Suppressor macrophage treated with lipopolysaccharide for 1 hour (primary cell): ENCODE measurements at places on chromosomes 11 and 22.
A peak's percentile ranks its signal among the peaks of the same experiment; 100 is the strongest.

GRCh38 chr22:45540122-45540521, 37.4 kb downstream of the FBLN1 start:
- DNase-seq: no peak

DNA sequence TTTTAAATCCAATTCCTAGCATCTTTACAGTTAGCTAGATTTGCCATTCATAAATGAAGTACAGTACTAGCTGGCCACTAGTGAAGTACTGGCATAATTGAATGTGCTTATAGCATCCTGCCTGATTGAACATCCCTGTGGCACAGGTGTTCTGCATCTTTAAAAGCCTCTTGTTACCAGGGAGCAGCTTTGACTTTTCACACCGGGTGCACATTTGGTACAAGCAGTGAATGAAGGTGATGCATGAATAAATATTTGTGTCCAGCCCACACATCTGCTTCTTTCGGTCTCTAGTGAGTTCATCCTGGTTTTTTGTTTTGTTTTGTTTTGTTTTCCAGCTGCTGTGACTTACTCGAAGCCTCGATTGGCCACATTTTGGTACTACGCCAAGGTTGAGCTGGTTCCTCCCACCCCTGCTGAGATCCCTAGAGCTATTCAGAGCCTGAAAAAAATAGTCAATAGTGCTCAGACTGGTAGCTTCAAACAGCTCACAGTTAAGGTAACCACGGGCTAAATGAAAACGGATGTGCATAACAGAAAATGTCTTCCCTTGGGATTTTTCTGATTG, 5.3 kb downstream of the ATP5MG start:
- DNase-seq: no peak

GRCh38 chr11:105937331-105937730, 84.7 kb downstream of the MSANTD4 start:
- DNase-seq: no peak

GRCh38 chr11:13303668-13304649, 26.4 kb downstream of the BMAL1 start:
- DNase-seq: peak; percentile 73

- DNase-seq: peak; percentile 66
These were observed 4.5 kb downstream of the NEAT1 start for GRCh38 chr11:65426839-65427690.

- no peak for DNase-seq
These were observed 55.0 kb upstream of the HORMAD2 start for GRCh38 chr22:30025221-30025620.

DNA sequence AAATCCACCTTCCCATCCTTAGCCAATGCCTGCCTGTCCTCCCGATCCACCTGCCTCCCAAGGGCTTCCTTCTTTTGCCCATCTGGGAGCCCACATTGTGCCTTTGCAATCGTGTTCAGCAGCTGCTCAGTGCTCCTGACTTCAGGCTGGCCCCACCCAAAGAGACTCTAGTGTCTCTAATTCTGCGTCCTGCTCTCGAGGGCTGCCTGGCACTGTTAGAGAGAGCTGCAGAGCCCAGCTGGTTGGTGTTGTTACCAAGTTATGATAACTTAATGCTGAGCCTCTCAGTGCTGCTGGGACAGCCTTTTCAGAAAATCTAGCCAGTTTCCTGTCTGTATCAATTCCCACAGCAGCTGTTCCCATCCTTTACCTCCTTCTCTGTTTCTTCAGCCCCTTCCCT, 69.1 kb downstream of the MICAL2 start:
- no peak for DNase-seq

GRCh38 chr11:111811445-111811844, 45.3 kb upstream of the PPP2R1B start:
- no peak for DNase-seq

GRCh38 chr11:38517991-38518390, 1920.0 kb upstream of the RAG2 start:
- no peak for DNase-seq

GRCh38 chr11:130765406-130765805, 150.9 kb downstream of the SNX19 start:
- DNase-seq: no peak

DNA sequence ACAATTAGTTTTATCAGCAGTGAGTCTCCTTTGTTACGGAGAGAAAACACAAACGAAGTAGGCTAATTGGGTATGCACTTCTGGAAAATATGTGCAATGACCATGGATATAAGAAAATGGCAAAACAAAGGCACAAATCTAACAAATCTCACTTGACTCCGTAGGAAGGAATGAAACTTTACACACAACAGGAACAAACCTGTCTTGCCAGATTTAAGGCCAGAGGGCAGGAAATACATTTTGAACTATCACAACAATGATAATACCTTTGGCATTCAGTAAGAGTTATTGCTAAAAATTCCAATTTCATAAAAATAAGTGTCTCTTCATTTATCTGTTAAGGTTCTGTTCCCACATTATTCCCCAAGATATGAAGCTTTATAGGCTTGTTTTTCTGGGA, 36.6 kb downstream of the SLC25A17 start:
- DNase-seq: no peak

GRCh38 chr11:838441-839279, 3.7 kb downstream of the POLR2L start:
- DNase-seq: no peak

- peak; percentile 27 for DNase-seq
These were observed 367.6 kb downstream of the TBC1D22A start for GRCh38 chr22:47129902-47130635.

DNA sequence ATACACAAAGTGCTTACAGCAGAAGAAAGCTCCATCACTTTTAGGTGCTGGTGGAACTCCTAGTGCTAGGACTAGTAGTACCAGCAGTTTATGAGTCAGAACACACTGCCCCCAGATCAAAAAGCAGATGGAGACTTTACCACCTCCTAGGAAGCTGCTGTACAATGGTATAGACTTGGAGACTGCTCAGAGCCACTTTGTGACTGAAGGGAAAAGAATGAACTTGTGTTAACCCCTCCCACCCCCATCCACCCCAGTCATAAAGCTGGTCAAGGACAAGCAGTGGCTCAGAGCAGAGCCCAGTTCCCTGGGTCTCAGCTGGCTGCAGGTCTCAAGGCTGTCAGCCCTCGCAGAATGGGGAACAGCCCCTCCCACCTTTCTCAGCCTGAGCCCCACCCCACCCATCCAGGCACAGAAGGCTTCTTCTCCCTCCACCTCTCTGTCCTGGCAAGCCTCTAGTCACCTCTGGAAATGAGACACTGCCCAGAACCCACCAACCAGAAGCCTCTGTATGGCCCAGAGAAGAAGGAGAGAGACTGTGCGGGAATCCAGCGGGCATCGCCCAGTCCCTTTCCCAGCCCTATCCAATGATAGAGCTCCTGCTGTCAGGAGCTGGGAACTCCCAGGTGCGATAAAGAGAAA, 23.8 kb downstream of the PACSIN2 start:
- DNase-seq: peak; percentile 52

DNA sequence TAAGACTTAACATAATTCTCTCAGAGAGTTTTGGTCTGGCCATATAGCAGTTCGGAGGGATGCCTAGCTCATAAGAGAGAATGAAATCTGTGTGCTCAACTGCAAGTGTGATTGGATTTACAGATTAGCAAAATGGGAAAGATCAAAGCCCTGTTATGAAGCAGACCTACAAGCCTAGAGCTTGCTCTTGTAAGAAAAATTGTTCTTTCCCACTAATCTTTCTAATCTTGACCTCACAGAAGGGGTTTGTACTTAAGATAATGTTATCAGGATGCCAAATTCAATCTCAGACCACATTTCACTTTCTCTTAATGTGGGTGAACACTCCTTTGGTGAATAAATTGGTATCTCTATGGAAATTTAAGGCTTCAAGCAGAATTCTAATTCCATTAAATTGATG, 267.2 kb downstream of the RAB38 start:
- DNase-seq: no peak

DNA sequence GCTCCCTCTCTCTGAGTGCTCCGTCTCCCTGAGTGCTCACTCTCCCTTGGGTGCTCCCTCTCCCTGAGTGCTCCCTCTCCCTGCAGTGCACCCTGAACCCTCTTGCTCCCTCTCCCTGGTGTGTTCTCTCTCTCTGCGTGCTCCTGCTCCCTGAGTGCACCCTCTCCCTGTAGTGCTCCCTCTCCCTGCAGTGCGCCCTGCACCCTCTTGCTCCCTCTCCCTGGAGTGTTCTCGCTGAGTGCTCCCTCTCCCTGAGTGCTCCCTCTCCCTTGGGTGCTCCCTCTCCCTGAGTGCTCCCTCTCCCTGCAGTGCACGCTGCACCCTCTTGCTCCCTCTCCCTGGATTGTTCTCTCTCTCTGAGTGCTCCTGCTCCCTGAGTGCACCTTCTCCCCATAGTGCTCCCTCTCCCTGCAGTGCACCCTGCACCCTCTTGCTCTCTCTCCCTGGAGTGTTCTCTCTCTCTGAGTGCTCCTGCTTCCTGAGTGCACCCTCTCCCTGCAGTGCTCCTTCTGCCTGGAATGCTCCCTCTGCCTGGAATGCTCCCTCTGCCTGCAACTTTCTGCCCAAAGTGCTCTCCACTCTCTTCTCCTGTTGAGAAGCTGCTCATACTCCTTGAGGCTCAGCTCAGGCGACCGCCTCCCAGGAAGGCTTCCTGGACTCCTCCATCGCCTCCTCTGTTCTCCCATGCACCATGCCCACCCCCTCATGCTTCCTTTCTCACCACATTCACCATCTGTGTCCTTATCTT, 48.4 kb upstream of the WNT7B start:
- DNase-seq: no peak

GRCh38 chr11:5550440-5551095, 2.2 kb upstream of the OR52H1 start:
- DNase-seq: no peak

DNA sequence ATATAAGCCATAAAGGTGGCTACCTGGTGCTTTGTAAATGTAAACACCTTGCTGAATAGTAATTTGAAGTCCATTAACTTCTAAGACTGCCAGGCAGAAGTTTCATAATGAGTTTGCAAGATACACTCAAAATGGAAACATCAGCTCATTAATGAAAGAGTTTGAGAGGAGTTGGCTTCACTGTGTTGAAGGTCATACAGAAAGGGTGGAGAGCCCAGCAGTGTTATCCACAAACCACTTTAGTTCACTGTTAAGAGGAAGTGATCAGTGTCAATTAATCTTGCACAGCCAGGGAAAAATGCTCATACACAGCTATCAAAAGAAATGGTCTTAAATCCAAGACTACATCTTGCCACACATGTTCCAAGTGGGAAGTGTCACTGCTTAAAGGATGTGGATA, 689.4 kb downstream of the JRKL start:
- no peak for DNase-seq

GRCh38 chr11:117009905-117010605, 88.2 kb downstream of the SIK3 start:
- no peak for DNase-seq

- no peak for DNase-seq
These were observed 63.5 kb downstream of the MPPED2 start for GRCh38 chr11:30522536-30523243.

GRCh38 chr11:80595011-80595410, 1154.2 kb upstream of the TENM4 start:
- DNase-seq: no peak

- peak; percentile 13 for DNase-seq
These were observed 244.7 kb downstream of the ETS1 start for GRCh38 chr11:128342511-128343134.

- no peak for DNase-seq
These were observed 24.8 kb downstream of the MYO7A start for GRCh38 chr11:77152846-77153245.
